ENCODE measurements at places on chromosomes 2 and 18. TPM values are rescaled to one million over a fixed set of nuclear protein-coding genes. Genes with fewer than 3 reads are reported as not detected.

MEP1B gene
- 8.6 TPM for total RNA-seq

GKN2 gene
- not detected for total RNA-seq

HOXD11 gene
- total RNA-seq: 3.4 TPM

RBKS gene
- total RNA-seq: 15.1 TPM

NGEF gene
- total RNA-seq: 89.4 TPM

All from transverse colon (tissue), 4 donors.